ENCODE measurements at places on chromosomes 5 and 9. TPM values are rescaled to one million over a fixed set of nuclear protein-coding genes. Genes with fewer than 3 reads are reported as not detected.

DNA sequence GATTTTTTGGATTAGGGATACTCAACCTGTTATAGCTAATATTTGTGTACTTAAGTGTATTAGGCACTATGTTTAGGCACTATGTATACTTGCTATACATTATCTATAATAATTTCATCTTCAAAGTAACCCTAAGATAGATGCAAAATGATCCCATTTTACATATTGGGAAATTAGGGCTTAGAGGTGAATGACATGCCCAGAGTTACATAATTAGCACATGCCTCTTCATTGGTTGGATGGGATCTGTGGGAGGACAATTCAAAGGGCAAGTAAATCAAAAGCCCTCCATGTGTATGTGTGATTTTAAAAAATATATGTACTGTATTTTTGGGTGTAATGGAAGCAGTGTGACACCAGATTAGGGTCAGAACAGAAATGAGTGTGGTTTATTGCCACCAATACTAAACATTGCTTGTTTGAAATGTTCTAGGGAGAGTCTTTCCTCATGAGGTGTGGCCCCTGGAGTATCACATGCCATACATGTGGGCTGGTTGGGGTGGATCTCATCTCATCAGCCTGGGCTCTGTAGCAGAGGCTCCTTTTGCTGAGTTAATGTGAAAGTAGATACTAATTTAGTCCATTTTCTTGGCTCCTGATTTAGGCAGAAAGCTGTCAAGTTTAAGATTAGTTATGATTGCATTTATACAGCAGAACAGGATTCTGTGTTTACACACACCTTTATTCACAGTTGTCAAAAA lies 5.5 kb downstream of the C9orf85 start:
- DNase-seq: no peak

DNA sequence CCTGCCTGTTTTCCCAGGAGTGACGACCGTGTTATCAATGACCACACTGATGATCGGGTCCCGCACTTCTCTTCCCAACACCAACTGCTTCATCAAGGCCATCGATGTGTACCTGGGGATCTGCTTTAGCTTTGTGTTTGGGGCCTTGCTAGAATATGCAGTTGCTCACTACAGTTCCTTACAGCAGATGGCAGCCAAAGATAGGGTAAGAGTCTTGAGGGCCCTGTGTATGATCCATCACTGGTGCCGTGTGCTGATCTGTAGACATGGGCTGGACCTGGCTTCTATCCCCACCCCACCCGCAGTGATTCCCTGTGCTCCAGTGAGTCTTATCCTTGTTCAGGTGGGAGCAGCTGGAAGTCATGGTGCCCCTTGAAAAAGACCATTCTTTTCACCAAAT lies 26.0 kb downstream of the GABRP start:
- DNase-seq: no peak

GABRA6 gene
- total RNA-seq: not detected

- DNase-seq: no peak
These were observed 121.5 kb downstream of the CAMK4 start for GRCh38 chr5:111345731-111346130.

GRCh38 chr5:133370904-133371303 lies 241.4 kb downstream of the FSTL4 start:
- no peak for DNase-seq

- no peak for DNase-seq
These were observed 28.2 kb downstream of the HTR4 start for GRCh38 chr5:148626081-148626613.

GRCh38 chr5:96733771-96734500 lies 71.8 kb downstream of the CAST start:
- DNase-seq: no peak

LCN12 gene
- 7.4 TPM for total RNA-seq

DNA sequence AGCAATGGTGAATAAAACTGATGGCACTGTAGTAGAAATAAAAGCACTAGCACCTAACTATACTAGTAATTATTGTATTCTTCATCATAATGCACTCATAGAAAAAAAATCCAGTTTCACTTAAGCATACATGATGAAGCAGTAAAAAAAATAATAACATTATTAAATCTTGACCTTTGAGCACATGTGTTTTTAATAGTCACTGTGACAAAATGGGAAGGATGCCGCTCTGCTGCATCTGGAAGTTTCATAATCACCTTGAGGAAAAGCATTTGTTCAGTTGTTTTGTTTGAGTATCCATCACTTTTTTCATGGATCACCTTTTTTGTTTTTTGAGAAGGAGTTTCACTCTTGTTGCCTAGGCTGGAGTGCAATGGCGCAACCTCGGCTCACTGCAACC lies 13.2 kb downstream of the OR2K2 start:
- no peak for DNase-seq

DNA sequence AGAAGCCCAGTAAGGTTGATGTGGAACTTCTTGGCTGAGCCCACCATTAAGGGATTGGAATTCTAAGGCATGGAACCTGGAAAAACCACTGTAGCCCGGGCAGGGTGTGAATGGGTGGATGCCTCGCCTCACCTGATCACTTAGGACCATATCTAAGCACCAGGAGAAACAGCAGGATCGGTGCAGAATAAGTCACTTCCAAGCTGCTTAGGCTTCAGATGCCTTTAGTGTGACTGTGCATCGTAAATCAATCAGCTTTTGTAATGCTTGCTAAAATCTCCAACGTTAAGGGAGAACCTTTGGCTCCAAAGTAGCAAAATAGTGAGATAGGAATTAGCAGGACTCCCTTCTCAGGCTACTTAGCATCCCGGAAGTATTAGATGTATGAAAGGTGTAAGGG lies 103.9 kb upstream of the MEGF10 start:
- no peak for DNase-seq

DNA sequence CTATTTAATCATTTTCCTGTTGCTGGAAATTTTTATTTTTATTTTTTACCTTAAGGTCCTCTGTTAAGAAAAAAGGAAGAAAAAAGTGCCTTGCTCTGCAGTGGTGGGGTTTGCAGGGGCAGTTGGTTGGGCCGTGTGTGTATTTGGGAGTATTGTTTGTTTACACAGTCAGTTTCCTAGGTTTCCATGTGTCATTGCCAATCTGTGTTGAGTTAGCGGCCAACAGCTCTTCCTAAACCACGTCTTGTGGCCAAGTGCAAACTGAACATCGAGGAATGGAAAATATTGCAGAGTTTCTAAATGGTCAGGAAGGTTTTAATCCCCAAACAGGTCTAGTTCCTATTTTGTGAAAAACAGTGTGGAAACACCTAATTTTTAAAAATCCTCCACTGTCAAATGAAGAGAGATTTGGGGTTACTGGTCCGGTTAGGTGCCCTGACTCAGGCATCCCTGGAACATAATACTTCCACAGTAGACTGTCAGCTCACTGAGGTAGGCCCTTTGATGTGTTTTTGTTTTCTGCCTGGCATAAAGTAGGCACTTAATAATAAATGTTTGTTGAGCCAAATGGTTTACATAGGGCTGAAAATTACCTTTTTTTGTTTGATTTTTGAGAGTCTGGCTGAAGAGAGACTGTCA lies 37.0 kb downstream of the MAMDC2 start:
- DNase-seq: no peak

DNA sequence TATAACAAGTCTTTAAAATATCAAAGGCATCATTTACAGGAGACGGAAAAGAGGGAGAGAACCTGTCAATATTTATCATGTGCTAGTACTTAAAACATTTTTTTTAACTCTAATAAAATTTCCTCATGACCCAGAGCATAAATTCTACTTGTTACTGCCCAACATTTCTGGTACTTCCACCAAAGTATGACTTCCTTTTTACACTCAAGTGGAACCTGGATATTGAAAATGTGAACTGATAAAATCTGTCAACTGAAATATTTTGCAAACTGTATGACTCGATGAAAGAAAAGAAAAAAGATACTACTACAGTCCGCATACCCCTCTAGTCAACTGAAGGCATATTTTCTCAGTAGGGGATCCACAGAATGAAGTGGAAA lies 37.1 kb downstream of the FAM13B start:
- DNase-seq: no peak

PCDHGA6 gene
- total RNA-seq: 7.7 TPM

POLR3G gene
- total RNA-seq: 0.30 TPM

DNA sequence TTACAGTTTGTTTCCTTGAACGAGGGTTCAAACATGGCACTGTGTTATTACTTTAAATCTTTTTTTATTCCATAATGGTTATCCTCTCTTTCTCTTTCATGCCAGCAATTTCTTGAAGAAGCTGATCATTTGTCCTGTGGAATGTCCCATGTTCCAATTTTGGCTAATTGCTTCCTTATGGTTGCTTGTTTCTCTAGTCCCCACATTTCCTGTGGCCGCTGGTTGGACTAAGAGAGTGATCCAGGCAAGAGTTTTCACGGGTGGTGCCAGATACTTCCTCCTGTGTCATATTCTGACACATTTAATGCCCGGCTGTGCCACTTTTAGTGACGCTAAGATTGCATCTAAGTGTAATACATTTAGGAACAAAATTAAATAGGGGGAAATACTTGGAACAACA lies 83.8 kb upstream of the FAM169A start:
- DNase-seq: no peak

GRCh38 chr9:21465859-21466518 lies 16.1 kb downstream of the IFNE start:
- DNase-seq: no peak

ABLIM3 gene
- total RNA-seq: 87.0 TPM

DNA sequence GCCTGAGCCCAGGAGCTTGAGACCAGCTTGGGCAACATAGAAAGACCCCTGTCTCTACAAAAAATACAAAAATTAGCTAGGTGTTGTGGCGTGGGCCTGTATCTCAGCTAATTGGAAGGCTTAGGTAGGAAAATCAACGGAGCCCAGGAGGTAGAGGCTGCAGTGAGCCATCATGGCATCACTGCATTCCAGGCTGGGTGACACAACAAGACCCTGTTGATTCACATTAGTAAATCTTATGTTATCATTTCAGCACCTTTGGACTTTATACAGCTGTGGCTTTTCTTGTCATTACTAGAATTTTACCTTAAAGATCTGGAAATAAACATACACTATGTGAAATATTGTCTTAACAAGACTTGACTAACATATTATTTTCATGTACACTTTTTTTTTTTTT lies 185.0 kb downstream of the ZNF608 start:
- DNase-seq: no peak

GRCh38 chr5:97242341-97242740 lies 59.3 kb upstream of the RIOK2 start:
- DNase-seq: no peak

DNA sequence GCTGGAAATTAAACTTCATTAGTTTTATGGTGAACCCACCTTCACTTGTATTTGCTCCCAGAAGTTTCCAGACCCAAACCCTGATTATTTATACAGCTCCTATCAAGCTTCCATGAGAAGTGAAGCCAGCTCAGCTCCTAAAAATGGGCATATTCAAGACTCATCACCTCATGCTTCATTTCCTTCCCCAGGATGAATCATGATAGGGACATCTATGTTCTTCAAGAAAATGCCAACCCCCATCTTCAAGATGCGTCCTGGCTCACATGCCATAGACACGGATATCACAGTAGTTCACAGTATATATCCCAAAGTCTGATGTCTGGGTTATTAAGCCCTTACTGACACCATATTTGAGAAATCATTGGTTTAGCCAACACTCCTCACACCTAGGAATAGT lies 217.6 kb downstream of the NPR3 start:
- DNase-seq: no peak

GRCh38 chr5:115190388-115190787 lies 20.7 kb upstream of the TRIM36 start:
- DNase-seq: no peak

NAIP gene
- total RNA-seq: 5.5 TPM

DNA sequence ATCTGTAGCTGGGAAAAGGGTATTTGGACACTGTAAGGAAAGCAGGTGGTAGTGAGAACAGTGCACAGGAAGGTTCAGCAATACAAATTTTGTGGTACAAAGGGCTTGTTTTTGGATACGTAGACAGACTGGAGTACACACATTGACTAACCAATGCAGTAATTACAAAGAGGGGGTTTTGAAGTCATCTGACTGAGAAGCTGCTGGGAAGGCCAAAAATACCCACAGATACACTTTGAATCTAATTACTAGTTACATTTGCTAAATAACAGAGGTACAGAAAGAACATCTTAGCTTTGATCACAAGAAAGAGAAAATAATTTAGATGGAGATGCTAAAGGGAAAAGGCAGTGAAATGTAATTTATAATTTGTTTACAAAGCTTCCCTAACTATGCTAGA lies 45.9 kb downstream of the PKD2L2 start:
- no peak for DNase-seq

DNA sequence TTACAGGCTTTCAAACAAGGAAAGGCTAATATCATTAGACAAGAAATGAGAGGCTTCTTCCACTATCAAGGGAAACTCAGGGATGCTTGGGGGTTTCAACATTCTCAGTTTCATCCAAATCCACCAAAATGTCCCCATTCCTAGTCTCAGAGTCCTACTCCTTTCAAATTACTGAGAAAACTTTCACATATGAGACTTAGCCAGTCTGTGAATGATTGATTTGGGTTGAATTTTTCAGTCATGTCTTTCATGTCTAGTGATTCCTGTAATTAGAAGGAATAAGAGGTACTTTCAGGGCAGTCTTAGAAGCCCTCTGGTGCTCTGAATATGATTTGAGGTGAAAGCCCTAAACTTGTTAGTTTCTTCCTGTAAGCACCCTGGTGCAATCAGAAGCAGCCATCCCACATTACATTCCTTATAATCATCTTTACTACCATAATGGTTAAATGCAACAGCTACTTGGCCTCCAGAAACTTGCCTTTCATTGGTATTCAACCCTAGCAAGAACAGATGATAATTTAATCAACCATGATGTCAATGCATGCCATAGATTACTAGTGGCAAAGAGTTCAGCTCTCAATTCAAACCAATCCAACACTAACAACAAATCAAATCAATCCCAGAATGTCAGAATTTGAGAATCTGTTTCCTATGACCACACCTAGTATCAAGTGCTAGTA lies 50.7 kb upstream of the RIC1 start:
- DNase-seq: no peak

PCDHGB4 gene
- 6.8 TPM for total RNA-seq
